ENCODE measurements at places on chromosomes 13 and 19. TPM values are rescaled to one million over a fixed set of nuclear protein-coding genes. Genes with fewer than 3 reads are reported as not detected.

Gene CALR3
- total RNA-seq = 0.39 TPM

Gene ZNF99
- total RNA-seq = 0.50 TPM

Gene RFPL4A
- not detected for total RNA-seq

Gene HSD11B1L
- 28.5 TPM for total RNA-seq

Gene SERPINE3
- total RNA-seq = not detected

Gene CEACAM8
- total RNA-seq = 7.4 TPM

Gene ZNF136
- total RNA-seq = 18.7 TPM

Gene NLRP5
- total RNA-seq = not detected

Gene CAPN12
- 0.69 TPM for total RNA-seq

Gene C5AR1
- total RNA-seq = 2.0 TPM

Gene LAIR1
- 12.3 TPM for total RNA-seq

Gene KCNK6
- total RNA-seq = 1.8 TPM

Gene CYP4F8
- total RNA-seq = not detected

Gene ITM2B
- 481 TPM for total RNA-seq

Measured in spinal cord (tissue), 10 donors.